ENCODE measurements at places on chromosomes 16 and 17. TPM values are rescaled to one million over a fixed set of nuclear protein-coding genes. Genes with fewer than 3 reads are reported as not detected.

IRF8 gene
- polyA plus RNA-seq = 5.4 TPM

PIGS gene
- 101 TPM for polyA plus RNA-seq

NPIPA2 gene
- polyA plus RNA-seq = not detected

ZNF469 gene
- 1.2 TPM for polyA plus RNA-seq

RPRML gene
- polyA plus RNA-seq = not detected

KRT222 gene
- 0.12 TPM for polyA plus RNA-seq

MT1H gene
- polyA plus RNA-seq = 15.7 TPM

ZNF19 gene
- 15.6 TPM for polyA plus RNA-seq

PIK3R6 gene
- 0.85 TPM for polyA plus RNA-seq

TK1 gene
- 34.0 TPM for polyA plus RNA-seq

TOM1L1 gene
- polyA plus RNA-seq = 118 TPM

TTC19 gene
- 75.9 TPM for polyA plus RNA-seq

SPSB3 gene
- polyA plus RNA-seq = 32.8 TPM

OTOA gene
- 0.17 TPM for polyA plus RNA-seq

ADAD2 gene
- polyA plus RNA-seq = not detected

KRTAP4-5 gene
- polyA plus RNA-seq = not detected

C1QL1 gene
- polyA plus RNA-seq = 0.91 TPM

SLC38A10 gene
- polyA plus RNA-seq = 56.3 TPM

CCL7 gene
- not detected for polyA plus RNA-seq

PPP1R1B gene
- 15.2 TPM for polyA plus RNA-seq

DNA sequence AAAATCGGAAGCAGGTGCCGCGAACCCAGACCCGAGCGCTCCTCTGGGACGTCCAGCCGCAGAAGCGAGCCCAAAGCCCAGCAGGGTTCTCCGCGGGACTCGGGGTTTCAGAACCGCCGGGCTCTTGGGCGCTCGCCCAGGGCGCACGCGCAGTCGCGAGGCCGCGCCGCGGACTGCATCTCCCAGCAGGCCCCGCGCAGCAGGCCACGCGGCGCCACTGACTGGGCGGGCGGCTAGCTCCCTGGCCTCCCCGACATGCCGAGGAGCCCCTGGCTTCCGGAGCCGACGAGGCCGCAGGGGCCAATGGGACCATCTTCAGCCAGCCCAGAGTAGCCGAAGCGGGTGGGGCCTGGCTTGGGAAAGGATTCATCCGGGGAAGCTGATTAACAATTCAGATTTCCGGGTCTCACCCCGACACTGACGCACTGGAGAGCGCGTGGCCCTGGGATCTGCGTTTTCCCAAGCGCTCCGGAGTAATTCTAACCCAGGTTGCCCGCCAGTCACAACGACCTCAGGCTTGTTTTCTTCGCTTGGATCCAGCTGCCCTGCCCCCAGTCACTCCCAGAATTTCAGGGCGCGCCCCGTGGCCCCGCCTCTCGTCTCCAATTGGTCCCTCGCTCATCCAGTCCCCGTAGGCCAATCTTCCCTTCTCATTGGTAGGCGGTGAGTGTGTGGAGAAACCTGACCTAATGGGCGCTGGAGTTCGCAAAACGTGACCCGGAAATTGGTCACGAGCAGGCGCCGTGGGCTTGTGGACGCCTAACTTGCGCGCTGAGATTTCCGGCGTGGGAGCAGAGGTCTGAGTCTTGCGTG lies at the start of gene ZNF263:
Gene ZNF263, plus strand, starts transcription at position 762 of the 813 bp plus-strand sequence. CDS start 328 bp downstream, outside the sequence.
- DNase-seq = peak; percentile 98

GRCh38 chr17:6868582-6868981 lies 37.1 kb upstream of the TEKT1 start:
- DNase-seq = no peak

- DNase-seq = no peak
These were observed 6.8 kb downstream of the KRT38 start for GRCh38 chr17:41434005-41434404.

GRCh38 chr17:8870406-8871040 lies 3.0 kb upstream of the PIK3R6 start:
- DNase-seq = no peak

DNA sequence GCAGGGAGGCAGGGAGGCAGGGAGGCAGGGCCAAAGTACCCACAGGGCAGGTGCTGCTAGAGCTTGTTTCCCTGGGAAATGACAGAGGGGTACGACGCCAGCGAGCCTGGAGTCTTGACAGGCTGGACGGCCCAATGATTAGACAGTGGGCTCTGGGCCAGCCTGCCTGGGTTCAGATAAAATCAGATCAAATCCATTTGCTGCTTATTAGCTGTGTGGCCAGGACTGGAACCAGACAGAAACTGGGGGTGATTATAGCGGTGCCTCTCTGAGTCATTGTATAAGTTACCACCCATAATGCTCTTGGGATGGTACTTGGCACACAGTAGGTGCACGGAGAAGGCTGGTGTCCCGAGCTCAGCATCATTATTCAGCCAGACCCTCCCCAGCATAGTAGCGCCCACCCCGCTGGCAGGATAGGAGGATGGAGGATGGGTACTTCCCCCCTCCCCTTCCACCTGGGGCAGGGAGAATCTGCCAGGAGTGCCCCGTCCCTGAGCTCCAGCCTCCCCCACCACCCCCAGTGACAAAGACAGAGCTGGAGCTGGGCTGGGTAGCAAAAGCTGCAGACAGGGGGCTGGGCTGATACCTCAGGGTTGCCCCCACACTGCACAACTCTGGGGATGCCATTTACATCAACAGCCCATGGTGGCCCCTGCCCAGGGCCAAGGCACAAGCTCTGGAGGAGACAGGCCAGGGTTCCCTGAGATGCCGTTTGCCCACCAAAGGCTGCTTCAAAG lies 77.6 kb upstream of the TNRC6C start:
- no peak for DNase-seq

- DNase-seq = no peak
These were observed 90.9 kb upstream of the CORO6 start for GRCh38 chr17:29713626-29714025.

GRCh38 chr16:89606006-89606405 lies 7.4 kb upstream of the DPEP1 start:
- no peak for DNase-seq

GRCh38 chr16:65365732-65366715 lies 244.2 kb upstream of the CDH11 start:
- no peak for DNase-seq

DNA sequence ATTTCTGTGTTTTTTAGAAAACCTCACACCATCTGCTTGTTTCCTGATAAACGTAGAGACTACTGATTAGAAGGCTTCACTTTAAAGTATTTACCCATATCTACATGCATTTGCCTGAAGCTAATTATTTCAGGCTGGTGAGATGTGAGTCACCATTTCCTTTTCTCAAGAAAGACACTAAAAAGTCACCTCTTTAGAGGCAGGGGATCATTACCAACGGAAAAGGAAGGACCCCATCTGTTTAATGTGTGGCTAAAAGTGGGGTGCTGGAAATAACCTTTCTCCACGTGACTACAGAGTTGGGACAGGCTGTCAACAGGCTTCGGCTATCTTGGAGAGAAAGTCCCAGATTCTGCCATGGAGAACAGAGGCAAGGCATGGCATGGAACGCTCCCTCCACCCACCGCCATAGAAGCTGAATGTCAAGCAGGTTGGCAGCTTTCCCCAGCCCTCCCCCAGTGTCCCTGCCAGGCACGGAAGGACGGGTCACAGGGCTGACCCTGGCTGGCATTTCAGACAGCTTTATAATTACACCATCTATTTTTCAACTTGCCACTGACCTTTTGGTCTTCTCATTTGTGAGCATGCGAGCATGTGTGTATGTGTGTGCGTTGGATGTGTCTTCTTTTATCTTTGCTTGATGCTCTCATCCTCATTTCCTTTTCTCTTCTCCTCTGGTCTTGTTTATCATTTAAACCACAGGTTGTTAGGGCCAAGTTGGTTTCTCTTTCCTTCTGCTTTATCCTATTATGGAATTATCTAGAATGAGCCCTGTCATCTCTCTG lies 157.0 kb downstream of the CPPED1 start:
- no peak for DNase-seq

DNA sequence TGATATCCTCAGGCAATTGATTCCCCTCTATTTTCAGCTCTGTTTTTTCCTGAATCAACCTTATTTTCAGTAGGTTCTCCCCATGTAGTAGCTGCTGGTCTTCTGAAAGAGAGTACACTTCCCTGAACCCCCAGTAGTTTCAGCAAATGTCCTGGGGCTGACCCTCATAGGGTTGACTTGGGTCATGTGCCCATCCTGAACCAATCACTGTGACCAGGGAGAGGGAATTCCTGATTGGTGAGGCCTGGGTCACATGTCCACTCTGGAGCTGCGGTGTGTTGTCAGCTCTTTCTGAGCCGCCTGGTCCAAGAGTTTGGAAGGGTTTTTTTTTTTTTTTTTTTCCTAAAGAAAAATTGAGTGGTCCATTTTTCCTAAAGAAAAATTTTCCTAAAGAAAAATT lies 8.3 kb upstream of the ZKSCAN2 start:
- no peak for DNase-seq

GRCh38 chr17:63917646-63918045 lies 993 bp downstream of the GH1 start:
- no peak for DNase-seq

- DNase-seq = no peak
These were observed 42.9 kb downstream of the HAPSTR1 start for GRCh38 chr16:9134306-9134705.

- DNase-seq = no peak
These were observed 83.2 kb upstream of the HNF1B start for GRCh38 chr17:37827905-37828650.

DNA sequence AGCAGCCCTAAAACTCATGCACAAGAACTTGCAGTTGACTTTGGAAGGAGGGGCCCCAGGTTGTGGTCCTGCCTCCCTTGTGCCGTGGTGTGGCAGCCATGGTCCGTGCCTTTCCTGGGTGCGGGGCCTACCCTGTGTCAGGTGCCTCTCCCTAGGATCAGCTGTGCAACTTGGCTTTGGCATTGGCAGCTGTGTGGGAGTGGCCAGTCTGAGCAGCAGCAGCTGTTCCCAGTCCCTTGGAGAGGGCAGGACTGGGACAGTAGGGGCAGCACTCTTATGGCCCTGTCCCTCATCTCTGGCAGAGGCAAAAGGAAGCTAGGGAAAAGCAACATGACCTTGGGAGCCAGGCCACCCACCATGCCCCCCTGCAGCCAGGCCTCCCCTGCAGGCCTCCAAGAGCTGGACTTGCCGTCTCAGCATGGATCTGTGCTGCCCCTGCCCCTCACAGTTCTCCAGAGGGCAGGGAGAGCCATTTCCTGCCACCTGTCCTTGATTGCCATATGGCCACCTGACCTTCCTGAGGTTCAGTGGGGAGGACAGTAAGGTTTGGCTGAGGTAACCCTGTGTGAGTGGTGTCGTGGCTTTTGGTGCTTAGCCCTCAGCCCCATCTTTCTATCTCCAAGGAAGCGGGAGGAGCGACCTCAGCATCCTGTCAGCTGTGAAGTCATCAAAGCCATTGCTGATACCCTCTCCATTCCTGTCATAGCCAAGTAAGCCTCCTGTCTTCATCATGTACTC lies 15.5 kb upstream of the NFATC3 start:
- no peak for DNase-seq

- DNase-seq = no peak
These were observed 9.5 kb downstream of the AMFR start for GRCh38 chr16:56415875-56416274.

DNA sequence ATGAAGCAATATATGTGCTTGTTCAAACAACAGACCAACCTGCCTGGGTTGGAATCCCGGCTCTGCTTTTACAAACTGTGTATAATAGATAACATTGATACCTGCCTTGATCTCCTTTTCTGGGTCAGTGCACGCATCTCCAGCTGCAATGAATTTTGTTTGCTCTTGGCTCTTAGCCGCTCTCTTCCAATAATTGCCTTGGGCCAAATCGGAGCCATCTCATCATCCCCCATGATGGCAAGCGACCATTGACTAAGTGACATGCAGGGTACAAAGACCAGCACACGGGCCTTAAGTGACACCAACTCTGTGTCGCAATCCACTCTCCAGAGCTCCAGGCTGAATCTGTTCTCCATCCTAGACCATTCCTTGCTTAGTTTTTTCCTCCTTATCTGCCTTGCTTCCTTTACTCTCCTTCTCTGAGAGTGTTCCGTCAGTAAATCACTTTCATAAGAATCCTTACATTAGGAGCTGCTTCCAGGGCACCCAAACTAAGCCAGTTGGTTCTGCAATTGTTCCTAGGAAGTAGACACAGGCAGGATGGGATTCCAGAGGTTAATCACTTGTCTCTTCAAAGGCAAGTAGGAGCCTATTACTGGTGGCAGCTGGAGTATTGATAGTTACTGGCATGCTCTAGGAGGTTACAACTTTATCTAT lies 134.2 kb downstream of the ABCA8 start:
- no peak for DNase-seq

- DNase-seq = no peak
These were observed 417.2 kb downstream of the HS3ST4 start for GRCh38 chr16:26108836-26109505.

GRCh38 chr17:79746889-79747507 lies 16.3 kb downstream of the ENPP7 start:
- DNase-seq = no peak

- no peak for DNase-seq
These were observed 1939.7 kb downstream of the TP53TG3F start for GRCh38 chr16:35399133-35399532.

DNA sequence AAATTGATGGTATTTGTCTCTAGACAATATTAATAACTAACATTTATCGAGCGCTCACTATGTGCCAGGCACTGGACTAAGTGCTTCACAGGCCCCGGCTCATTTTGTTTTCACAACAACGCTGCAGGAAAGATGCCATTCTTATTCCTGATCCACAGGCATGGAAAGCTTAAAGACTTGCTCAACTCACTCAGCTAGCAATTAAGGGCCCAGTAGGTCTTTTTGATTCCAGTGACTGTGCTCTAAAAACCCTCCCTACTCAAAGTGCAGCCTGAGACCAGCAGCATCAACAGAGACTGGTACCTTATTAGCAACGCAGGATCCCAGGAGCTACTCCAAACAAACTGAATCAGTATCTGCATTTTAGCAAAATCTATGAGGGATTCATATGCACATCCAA lies 35.3 kb downstream of the CUEDC1 start:
- no peak for DNase-seq

- no peak for DNase-seq
These were observed 6.7 kb upstream of the ABCA9 start for GRCh38 chr17:69067274-69068047.

GRCh38 chr16:88377961-88378360 lies 4.8 kb upstream of the ZNF469 start:
- DNase-seq = no peak

DNA sequence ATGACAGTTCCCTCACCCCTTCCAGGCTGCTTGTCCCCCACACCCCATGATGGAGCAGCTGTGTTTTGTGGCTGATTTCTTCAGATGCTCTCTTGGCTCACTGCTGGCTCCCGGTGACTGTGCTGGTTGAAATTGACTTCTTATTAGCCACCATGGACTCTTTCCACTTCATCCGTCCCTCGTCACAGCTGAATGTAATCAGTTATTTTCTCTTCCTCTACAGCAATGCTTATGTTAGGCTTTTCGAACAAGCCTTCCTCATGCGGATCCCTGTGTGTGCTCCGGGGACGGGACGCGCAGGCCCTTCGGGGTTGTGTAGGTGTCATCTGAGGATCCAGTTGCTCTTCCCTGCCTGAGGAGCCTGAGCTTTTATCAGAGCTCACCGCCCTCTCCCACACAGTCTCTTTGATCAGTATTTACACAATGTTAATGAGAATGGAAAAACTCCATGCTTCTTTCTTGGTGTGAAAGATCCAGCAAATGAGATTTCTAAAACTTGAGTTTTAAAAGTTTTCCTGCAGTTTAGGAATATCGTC lies 87.5 kb downstream of the RPTOR start:
- DNase-seq = no peak
